ENCODE measurements at places on chromosomes 7 and 10.
A peak's percentile ranks its signal among the peaks of the same experiment; 100 is the strongest.

DNA sequence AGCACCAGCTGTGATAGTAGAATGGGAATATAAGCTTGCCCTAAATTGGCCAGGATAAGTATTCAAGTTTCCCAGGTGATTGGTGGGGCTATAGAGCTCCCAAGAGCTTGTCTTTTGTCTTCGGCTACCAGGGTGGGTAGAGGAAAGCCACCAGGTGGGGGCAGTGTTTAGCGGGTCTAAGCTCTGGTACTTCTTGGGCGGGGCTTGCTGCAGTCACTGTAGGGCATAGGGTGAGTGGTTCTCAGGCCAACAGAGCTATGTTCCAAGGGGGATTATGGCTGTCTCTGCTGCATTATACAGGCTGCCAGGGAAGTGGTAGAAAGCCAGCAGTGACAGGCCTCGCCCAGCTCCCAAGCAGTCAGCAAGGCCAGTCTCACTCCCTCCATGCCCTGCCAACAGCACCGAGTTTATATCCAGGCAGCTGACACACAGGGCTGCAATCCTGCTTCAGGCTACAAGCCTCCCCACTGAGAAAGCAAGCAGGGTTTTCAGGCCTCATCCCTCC lies 110.7 kb downstream of the ZNF467 start:
- DNase-seq, result peak; percentile 64

DNA sequence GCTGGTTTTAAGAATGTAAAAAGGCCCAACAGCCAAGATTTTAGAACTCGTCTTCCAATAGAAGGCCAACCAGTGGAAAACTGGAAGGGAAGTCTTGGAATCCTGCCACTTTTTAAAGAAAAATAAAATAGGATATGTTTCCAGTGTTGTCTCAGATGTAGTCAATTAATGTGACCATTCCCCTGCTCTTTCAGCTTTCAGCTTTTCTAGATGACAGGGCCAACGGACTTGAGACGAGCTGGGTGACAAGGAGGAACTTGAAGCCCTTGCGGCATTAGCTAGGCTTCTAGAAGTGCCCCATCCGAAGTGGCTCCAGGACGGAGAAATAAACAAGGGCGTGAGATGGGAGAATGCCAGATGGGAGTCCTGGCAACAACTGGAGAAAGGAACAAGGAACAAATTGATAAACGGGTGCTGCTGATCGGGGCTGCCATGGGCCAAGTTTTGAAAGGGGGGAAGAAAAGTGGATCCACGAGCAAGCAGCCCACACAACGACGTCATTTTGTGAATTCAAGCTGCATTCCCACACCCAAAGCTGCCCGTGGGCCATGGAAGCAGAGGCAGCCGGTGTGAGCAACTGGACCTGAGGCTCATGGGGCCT lies 42.3 kb downstream of the CTBP2 start:
- DNase-seq, result peak; percentile 47

DNA sequence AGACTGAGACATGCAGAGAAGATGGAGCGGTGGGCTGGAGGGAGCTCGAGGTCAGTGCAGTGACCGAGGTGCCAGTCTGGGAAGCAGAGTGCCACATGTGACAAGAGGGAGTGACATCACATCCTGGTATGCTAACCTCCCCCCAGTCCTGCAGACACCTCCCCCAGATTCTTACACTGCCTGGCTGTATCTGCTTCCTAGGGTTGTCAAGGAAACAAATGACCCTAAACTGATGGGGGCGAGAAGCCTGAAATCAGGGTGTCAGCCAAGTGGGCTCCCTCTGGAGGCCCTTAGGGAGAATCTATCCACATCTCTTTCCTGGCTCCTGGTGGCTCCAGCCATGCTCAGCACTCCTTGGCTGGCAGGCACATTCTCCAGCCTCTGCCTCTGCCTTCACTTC lies 316.1 kb upstream of the ZMIZ1 start:
- DNase-seq, result no peak

DNA sequence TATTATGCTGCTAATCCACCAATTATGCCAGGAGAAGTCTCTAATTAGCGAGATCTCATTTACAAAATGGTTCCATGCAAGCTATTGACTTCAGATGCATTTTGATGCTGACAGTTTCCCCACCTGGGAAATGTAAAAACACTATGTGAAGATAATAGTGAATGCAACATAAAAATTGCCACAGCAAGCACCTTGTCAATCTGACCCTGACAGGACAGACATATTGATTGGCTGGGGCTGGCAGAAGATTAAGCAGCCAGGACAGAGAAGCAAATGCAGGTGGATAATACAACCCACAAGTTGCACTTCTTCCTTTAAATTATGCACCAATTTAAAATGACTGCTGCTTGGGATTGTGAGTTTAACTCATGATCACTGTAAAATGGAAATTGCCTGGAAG lies 642.8 kb upstream of the POT1 start:
- no peak for DNase-seq

DNA sequence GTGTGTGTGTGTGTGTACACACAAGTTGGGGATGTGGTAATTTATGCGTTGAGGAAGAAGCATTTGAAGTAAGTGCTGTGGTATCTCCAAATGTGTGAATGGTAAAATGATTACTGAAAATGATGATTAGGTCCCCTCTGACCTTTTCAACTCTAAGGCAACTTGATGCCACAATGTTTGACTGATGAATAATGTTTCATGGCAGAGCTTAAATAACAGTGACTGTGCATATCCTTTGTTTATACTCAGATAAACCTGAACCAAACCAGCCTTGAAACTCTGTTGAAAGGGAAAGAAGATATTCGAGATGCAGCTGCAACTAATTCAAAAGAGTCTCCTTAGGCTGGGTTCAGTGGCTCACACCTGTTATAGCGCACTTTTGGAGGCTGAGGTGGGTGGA lies 64.8 kb upstream of the YAE1 start:
- DNase-seq, result no peak

DNA sequence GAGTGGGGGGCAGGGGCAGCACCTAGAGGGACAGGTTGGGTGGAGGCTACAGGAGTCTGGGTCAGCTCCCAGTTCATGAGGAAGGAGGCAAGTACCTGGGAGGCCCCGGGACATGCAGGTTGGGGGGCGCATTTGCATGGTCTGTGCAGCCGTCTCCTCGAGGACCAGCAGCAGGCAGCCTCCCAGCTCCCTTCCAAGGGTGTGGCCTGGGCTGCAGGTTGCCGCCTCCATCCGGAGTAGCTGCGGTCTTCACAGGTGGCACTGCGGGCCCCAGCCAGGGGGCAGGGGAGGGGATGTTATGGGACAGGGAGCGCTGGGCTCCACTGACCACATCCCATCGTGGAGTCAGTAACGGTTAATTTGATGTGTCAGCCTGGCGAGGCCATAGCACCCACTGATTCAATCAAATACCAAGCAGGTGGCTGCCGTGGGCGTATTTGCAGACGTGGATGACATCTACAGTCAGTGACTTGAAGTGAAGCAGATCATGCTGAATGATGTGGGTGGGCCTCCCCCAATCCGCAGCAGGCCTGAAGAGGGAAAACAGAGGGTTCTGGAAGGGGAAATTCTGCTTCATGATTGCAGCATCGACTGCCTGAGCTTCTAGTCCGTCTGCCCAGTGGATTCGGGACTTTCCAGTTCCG lies 81.6 kb downstream of the PRKAG2 start:
- DNase-seq, result no peak

DNA sequence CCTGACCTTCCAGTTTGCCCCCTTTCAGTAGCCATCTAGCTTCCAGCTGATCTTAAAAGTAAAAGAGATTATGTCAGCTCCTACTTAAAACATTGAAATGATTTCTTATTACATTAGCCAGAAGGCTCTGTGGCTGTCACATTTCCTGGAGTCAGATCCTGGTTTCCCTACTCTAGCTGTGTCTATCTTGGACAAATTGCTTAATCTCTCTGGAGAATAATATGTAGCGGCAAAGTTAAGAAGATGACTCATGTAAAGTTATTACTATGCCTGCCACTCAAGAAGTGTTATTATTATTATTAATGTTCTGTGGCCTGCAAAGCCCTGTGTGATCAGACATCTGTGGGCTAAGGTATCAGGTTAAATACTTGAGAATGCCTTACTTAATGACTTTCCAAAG lies 107.2 kb downstream of the RUNDC3B start:
- DNase-seq, result peak; percentile 65
